ENCODE measurements at places on chromosomes 13 and 19.
A peak's percentile ranks its signal among the peaks of the same experiment; 100 is the strongest.

GRCh38 chr13:96958286-96958891, 35.9 kb downstream of the OXGR1 start:
- no peak for DNase-seq

DNA sequence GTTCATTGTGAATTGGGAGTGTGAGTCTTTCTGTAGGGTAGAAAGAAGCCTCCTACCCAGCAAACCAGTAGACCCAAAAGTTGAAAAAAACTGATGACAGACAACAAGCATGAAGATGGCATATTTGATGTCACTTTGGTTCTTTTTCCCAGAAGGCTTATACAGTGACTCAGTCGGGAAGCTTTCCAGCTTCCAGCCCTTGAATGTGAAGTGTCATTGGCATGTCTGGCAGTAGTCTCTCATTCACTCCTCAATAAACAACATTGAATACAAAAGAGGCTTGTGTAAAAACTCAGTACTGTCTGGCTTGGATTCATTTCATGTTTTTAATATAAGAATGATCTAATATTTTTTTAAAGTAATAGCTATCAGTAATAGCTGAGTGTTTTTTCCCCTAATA, 68.7 kb downstream of the IPO5 start:
- no peak for DNase-seq

DNA sequence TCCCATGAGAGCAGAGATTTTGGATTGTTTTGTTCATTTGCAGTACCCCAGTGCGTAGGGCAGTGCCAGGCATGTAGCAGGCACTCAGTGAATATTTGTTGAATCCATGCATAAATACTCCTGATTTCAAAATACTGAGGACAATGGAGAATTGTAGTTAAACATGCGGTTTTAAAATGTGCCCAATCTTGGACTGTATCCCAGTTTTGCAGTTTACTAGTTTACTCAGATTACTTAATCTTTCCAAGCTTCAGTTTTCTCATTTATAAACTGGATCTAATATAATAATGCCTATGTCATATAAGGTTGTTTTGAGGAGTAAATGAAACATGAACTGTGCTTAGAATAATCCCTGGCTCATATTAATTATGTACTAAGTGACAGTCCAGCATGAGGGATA, 39.0 kb downstream of the RCBTB2 start:
- no peak for DNase-seq

DNA sequence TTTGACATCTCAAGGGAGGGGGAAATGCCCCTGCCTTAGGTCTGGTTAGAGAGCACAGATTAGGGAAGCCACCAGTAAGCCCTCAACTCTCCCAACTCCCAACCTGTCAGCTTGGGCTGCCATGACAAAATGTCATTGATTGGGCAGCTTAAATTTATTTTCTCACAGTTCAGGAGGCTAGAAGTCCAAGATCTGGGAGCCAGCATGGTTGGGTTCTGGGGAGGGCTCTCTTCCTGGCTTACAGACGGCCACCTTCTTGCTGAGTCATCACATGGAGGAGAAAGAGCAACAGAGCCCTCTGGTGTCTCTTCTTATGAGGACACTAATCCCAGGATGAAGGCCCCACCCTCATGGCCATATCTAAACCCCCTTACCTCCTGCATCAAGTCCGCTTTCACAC, 24.2 kb downstream of the C19orf12 start:
- no peak for DNase-seq

DNA sequence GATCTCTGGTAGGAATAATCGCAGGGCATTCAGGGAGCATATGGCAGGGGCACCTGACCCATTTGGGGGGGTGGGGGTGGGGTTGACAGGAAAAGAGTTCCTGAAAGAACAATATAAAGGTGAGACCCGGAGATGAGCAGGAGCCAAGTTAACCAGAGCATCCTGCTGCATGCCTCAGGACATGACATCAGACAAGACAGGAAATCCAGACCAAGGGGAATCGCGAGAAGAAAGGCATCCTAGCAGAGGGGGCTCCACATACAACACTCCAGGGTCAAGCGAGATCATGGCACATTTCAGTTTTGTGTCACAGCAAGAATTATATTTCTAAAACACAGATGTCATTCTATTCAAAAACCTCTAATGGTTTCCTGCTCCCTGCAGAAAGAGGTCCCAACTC, 393.1 kb downstream of the COG6 start:
- no peak for DNase-seq

- DNase-seq = no peak
Observed at GRCh38 chr13:82565201-82565600, 1317.1 kb downstream of the SLITRK1 start.

GRCh38 chr19:50315773-50316448, 13.3 kb downstream of the KCNC3 start:
- no peak for DNase-seq

GRCh38 chr19:50794876-50795663, 4.9 kb downstream of the ACP4 start:
- DNase-seq = no peak

DNA sequence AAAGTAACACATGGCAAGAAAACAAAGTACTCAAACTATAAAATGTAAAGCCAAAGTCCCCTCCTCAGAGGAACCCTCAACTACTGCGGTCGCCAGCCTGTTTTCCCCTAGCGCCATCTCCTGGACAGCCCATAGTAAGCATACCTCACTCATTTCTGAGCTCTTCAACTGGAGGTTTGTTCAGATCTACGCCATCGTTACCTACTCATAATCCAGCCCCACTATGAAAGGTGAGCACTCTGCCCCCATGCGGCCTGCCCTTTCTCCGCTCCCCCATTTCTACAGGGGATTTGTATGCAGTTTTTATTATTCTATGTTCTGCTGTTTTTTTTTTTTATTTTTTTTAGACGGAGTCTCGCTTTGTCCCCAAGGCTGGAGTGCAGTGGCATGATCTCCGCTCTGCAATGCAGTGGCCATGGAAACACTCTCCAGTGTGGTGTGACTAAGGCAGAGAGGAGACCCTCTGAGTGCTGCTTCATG, 26.2 kb downstream of the OPA3 start:
- DNase-seq = peak; percentile 26

- DNase-seq = no peak
Observed at GRCh38 chr19:1295169-1296012, 9.7 kb downstream of the EFNA2 start.

DNA sequence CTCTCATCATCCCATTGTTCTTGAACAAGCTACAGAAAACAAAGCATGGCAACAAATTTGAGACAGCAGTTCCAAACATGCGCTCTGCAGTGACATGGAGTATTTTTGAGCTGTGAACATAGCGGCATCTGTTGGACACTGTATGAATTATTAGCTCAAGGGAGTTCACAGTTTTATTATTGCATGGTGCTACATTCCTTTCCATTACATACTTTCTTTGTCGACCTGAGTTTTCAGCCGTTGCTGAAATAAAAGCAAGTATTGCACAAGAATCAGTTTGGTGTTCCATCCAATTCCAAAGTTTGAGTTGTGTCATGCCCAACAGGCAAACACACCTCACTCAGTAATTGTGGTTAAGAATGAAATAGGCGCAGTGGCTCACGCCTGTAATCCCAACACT, 30.1 kb upstream of the METTL21C start:
- DNase-seq = no peak

DNA sequence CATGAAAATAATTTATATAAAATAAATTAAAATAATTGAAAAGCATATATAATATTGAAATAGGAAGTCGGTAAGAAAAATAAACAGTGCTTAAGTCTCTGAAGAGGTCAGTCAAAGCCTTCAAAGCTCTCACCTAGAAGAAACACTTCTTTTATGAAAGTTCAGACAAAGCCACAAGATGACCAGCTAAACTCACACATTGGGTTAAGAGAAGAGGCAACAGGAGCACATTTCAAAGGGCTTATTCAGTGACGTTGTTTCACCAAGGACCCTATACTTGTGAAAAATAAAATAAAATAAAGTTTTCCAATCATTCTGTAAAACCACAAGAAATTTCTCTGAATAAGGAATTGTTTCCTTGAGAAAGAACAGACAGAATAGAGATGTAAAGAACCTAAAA, 2.5 kb upstream of the ITM2B start:
- no peak for DNase-seq

DNA sequence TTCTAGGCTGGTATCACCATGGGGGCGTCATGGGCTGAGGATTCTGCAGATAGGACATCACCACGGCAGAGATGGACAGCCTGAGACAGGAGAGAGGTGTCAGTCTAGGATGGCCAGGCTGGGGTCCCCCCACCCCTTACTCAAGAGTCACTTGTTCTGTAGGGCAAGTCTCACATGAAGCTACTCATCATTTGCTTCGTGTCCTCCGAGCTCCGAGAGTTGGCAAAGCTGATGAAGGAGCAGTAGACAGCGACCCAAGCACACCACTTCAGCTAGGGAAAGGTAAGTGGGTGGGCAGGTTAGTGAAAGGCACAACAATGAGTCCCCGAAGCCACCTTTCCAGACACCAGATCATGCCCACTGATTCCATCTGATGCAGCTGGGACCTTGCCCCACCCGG, 1.7 kb downstream of the WDR83 start:
- DNase-seq = no peak

- no peak for DNase-seq
Observed at GRCh38 chr19:48248081-48248833, 7.5 kb downstream of the CARD8 start.

DNA sequence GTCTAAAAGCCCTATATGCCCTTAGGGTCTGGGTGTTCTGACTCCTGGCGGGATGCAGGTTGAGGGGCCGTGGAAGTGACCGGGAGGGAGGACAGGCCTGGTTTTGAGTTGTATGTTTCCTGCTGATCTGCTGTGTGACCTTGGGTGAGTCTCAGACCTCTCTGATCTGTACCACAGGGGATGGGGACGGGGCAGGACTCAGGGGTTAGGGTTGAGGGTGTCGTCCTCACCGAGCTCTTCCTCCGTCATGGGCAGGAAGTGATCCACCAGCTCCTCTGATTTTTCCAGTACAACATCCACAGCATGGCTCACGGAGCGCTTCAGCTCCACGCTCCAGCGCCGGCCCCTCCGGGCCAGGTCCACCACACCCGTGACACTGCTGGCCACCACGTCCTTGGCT, 6.2 kb downstream of the PLIN5 start:
- DNase-seq = no peak

GRCh38 chr19:5403968-5404640, 51.1 kb upstream of the ZNRF4 start:
- DNase-seq = peak; percentile 44

GRCh38 chr19:33273881-33274662, 28.3 kb downstream of the CEBPA start:
- DNase-seq = no peak

DNA sequence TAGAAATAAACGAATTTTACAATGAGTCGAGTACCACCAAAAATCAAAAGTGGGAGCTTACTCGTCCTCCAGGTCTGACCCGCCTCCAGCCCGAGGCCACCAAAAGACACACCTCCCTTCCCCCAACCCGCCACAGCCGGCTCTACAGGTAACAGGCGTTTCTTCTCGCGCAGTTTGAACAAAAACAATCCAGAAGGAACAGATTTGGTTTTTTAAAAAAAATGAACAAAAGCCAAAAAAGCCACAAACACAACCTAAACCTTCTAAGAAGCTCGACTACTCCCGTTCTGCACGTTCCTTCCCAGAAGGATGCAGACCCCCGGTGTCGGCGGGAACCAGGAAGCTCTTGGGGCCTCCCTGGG, 671 bp downstream of the ZDHHC20 start:
- DNase-seq = peak; percentile 26

DNA sequence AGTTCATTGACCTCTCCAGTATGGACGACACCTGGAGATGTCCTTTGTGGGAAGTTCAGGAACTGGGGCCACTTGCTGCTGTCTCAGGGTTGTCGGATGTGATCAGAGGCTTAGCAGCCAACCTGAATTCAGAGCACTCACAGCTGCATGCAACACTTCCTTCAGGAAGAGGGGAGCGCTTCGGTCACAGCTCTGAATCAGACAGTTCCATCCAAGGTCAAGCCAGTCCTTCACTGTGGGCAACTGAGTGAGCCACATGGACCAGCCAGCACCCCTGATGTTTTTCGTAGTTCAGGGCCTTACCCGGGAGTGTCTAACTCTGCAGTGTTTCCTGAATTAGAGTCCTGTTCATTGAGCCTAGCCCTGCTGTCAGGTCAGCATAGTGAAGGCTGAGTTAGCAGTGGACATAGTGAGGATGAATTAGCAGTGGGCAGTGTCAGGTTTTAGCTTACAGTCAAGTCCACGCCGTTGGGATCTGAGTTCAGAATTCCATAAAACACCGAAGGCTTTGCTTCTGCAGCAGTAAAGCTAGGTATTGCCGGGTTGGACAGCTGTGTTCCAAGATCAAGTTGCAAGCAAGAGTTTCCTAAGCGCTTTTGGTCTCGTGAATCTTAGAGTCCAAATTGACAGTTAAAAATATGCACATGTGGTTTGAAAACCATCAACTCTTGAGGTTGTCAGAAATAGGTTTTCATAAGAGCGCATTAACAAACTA, 5.1 kb downstream of the ZNF555 start:
- DNase-seq = no peak

- DNase-seq = no peak
Observed at GRCh38 chr19:7098096-7098495, 28.6 kb downstream of the ZNF557 start.

GRCh38 chr19:2455851-2456570, 748 bp downstream of the LMNB2 start:
- DNase-seq = peak; percentile 51

DNA sequence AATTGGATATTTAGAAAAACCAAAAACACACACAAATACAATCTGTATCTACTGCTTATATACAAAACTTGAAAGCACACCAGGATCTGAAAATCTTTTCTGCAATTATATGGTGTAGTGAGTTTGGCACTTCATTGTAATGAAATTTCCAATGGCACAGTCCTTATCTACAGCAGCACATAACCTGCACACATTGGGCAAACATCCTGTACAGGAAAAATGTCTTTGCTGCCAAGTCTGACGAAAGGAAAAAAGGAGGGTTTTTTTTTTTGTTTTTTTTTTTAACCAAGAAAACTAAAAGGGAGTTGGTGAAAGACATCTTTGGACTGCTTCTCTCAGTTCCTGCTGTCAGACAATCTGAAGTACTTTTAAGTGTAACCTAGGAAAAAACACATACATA, 107.8 kb downstream of the FOXO1 start:
- DNase-seq = no peak

- no peak for DNase-seq
Observed at GRCh38 chr13:105572401-105572800, 963.1 kb downstream of the EFNB2 start.

DNA sequence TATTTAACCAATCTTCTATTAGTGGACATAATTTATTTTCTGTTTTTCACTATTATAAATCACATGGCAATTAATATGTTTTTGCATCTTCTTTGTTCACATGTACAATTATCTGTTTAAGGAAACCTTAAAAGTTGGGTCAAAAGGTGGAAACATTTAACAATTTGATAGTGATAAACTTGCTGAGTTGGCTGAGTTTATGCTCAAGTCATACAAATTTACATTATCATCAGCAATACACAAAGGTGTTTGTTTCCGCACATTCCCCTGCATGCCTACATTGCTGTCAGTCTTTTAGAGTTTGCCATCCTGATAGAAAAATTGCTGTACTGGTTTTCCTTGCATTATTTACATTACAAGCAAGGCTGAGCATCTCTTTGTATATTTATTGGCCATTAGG, 139.5 kb downstream of the KCNRG start:
- no peak for DNase-seq

Data from activated B cell treated with CpG ODN at 0.5 μM for 24 hours (primary cell).